CD4-positive, alpha-beta T cell treated with Interleukin-15 for 4 hours (primary cell): ENCODE measurements at places on chromosomes 5 and 9.
A peak's percentile ranks its signal among the peaks of the same experiment; 100 is the strongest.

GRCh38 chr9:26457151-26457550 lies 435.5 kb downstream of the CAAP1 start:
- DNase-seq = no peak

DNA sequence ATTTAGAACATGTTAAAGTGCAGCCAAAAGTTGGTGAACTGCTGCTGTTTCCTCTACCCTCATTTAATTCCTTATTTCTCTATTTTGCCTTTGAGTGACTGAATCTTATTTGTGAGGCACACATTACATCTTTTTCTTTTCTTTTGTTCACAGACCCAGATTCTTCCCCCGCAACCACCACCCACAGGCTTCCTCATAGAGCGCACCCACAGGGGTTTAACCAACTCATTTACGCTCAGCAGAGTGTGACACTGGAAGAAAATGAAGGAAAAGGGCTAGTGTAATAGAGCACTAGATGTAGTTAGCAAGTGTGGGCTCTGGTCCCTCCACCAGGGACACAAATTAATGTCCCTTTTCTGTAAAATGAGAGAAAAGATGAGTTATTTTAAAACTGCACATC lies 200.7 kb downstream of the PARP8 start:
- no peak for DNase-seq

DNA sequence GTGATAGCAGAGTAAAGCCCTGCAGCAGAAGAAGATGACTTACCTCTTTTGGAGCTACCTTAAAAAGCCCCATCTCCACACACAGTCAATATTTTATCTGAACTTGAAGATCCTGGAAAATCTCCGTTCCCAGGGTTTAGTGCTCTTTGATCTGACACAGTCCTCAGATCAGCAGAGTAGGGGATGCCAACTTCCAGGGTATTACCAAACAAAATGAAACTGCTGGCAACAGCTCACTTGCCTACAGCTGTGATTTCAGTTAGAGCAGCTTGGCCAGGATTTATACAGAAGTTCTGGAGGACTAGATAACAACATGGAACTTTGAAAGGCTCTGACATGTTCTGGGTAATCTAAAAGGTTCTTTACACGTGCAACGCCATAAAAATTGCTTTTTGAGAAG lies 1537.8 kb upstream of the ACO1 start:
- no peak for DNase-seq

DNA sequence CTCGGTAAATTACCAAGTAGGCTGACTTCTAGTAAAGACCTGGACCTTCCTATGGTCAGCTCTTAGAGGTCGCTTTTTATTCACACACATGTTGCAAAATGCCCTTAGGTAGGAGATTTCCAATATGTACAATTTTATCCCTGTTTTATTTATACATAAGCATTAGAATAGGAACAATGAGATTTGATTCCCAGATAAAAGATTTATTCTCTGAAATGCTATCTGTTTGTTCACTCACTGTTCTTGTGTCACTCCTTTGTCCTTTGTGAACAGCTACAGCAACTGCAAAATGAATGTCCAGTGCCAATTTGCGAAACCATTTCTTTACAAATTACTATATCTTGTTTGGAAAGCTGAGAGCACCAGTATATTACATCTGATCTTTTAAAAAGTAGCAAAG lies 991.5 kb upstream of the TYRP1 start:
- no peak for DNase-seq

DNA sequence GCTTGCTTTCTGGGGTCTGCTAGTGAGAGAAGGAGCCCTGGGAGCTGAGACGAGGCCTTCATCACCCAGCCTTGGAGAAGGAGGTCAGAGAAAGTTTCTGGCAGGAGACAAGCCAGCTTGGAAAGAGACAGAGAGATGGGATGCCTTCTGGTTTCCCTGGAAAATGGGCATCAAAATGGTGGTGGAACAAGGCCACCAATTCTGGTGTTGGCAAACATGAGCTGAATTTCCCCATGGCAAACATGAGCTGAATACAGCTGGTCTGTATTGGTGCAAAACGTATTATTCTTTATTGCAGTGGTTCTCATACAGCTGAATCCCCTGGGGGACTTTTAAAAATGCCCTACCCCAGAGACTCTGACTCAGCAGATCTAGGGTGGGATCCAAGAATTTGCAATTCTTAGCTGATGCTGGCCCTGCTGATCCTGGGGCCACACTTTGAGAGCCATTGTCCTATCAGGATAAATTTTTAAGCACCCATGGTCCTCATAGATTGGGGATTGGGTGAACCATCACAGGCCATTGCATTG lies 39.1 kb upstream of the S1PR3 start:
- no peak for DNase-seq

GRCh38 chr5:132207778-132208177 lies 19.9 kb downstream of the P4HA2 start:
- DNase-seq = no peak

DNA sequence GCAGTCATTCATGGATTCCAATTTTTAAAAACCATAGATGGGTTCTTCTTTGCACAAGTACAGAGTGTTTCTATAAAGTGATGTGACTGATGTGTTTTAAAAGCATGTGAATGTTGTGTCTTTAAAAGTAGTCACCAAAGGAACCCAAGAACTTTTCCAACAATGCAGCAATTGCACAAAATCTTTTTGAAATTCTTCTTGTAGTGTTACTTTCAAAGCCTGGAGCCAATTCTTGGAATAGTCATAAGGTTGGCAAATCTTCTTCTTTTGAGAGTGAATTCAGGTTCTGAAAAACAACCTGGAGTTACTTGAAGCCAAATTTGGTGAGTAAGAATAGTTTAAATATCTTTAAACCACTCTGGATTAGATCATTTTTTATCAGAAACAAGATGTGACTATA lies 10.5 kb downstream of the GRAMD2B start:
- no peak for DNase-seq

- no peak for DNase-seq
Observed at GRCh38 chr5:139105621-139106071, 92.5 kb downstream of the SIL1 start.

GRCh38 chr5:96196890-96197289 lies 235.2 kb upstream of the ELL2 start:
- DNase-seq = no peak

GRCh38 chr5:23930985-23931384 lies 423.6 kb downstream of the PRDM9 start:
- DNase-seq = no peak

DNA sequence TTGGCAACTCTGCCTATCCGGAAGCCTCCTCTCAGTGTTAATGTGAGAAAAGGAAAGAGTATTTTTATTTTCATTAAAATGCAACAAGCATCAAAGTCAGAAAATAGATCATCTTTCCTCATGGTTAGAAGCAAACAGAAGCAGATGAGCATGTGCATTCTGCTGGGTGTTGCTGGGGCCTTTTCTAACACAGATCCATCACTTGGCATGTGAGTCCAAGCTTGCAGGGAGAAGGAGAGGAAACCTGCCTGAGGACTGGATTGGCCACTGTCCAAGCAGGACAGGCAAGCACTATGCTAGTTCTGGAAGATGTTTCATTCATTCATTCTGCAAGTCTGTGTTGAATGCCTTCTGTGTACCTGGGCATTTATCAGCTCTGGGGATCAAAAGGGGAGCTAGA lies 348.7 kb upstream of the PCSK5 start:
- no peak for DNase-seq

GRCh38 chr9:129140397-129141065 lies 29.3 kb downstream of the PTPA start:
- DNase-seq = peak; percentile 13

GRCh38 chr5:68134033-68134668 lies 81.4 kb upstream of the PIK3R1 start:
- no peak for DNase-seq

GRCh38 chr9:89422151-89422975 lies 75.5 kb downstream of the SEMA4D start:
- DNase-seq = peak; percentile 79

DNA sequence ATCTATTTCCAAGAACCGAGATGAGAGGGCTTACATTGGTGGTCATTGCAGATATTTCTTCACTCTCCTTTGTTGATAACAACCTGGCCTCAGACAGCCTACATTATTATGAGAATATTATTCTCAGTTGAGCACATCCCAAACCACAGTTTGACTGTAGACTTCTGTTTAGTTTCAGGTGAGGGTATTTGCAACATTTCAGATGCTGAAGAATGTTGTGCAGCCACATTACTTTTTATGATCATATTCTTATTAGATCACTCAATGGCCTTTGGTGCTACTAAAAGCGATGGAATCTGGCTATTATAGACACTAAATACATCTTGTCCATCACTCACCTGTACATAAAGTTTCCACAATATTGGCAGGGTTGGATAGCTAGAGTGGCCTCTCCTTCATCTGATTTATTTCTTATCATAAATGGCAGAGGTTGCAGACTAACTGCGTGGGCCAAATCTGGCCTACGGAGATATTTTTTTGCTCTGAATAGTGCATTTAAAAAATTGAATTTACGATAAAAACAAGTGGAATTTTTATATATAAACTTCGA lies 26.2 kb upstream of the RICTOR start:
- no peak for DNase-seq

DNA sequence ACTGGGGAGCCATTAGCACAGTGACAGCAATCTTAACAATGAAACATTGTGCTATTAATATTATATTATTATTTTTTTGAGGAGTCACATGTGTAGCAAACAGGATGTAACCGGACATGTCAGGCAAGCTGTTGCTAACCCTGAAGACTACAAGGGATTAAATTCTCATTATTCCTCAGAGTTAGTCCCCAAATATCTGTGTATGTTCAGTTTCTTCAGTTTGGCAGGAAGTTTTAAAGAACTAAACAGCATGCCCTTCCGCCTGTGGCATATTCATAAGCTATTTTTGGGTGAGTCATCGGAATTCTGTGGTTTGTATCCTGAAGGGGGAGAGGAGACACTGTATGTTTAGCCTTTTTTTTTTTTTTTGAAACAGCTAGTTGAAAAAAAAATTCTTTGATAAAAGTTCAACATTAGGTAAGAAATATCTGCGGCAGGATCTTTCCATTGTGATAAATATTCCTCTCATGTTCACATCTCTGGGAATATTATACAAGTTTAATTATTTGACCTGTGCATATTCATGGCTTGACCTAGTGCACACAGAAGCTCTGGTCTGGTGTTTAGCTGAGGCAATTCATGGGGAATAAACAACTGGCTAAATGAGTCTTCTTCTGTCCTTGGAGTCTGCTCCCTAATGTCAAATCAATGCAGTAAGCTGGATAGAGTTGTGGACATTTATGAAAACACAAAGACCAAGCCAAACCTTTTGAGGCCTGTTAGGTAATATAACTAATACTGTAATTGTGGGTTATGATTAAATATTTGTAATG lies 202.7 kb upstream of the CDKN2B start:
- no peak for DNase-seq

DNA sequence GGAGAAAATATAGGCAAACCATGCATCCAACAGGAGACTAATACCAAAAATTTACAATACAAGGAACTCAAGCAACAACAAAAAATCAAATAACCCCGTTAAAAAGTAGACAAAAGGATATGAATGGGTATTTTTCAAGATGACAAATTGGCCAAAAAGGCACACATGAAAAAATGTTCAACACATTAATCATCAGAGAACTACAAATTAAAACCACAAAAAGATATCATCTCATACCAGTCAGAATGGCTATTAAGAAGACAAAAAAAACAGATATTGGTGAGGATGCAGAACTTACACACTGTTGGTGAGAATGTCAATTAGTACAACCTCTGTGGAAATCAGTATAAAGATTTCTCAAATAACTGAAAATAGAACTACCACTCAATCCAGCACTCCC lies 35.0 kb downstream of the TEX10 start:
- no peak for DNase-seq

DNA sequence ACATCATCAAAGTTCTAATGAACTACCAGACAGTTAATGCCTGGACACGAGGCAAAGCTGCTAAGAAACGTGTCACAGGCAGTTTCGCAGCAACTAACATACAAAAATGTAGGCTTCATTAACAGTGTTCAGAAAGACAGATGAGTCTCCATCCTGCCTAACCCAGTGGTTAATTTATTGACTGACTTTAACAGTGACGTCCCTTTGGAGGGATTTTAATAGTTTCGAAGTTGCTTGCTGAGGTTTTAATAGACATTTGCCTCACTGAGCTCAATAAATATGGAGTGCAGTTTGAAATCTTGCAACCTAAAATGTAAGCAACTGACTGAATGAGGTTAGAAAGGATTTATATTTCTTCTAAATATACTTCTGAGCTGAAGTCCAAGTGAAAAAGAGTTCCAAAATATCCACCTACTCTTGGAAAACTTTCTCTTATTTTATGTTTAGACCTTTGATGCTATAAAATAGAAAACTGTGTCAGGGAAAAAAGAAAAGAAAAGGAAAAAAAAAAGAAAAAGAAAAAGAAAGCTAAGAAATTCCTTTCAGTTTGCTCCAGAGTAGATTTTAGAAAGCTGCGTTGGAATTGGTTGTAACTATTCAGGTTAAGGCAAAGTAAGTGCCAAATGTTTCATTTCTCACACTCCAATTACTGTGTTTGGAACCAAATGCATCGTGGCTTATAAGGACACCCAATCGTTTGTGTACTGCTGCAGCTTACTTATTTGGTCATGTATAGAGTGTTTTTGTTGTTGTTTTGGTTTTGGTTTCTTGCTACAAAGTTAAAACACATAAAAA lies 2016.6 kb downstream of the MAT2B start:
- no peak for DNase-seq

DNA sequence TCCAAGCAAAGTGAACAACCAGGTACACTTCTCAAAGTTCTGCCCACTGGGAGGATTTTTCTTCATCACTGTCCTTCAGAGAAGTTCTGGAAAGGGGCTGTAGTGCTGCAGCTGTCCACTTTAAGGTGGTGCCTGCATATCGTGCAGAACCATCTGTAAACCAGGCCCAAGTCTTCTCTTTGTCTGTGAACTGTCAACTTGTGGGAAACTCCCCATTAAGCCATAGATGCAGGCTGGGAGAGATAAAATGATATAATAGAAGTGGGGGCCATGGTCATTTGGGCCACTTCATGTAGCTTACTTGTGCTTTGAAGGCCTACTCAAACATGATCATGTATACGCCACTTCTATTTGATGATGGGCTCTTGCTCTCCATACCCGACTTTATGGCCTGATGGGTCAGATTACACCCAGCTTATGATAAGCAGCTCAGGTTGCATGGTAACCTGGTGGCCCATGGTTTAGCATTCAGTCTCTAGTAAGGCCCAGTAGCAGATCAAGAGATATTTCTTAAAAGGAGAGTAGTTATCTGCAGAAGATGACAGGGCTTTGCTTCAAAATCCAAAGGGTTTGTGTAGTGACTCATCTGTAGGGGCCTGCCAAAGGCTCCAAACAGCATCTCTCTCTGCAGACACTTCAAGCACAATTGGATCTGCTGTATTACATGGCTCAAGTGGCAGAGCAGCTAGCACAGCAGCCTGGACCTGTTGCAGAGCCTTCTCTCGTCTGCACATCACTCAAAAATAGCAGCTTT lies 15.7 kb upstream of the BTF3 start:
- DNase-seq = no peak

GRCh38 chr9:124258607-124259157 lies 933 bp downstream of the NEK6 start:
- no peak for DNase-seq

- DNase-seq = no peak
Observed at GRCh38 chr9:6443661-6444060, 30.7 kb downstream of the UHRF2 start.

DNA sequence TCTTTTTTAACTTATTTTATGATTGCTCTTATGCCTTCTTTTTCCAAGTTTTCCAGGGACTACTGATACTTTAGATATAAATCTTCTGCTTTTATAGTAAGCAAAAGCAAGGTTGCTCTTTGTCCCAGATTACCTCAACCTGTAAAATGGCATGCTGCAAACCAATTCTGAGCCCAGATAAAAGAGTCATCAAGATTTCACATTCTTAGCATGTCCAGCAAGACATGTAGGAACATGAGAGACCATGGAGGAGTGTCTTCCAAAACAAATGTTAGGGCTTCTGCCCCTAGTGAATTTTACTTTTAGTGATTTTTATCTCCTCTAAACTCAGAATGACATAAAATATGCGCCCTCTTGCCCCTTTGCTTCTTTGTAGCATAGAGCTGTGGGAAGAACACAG lies 7.0 kb upstream of the CDC20B start:
- no peak for DNase-seq
